ENCODE measurements at places on chromosomes 6 and 20. TPM values are rescaled to one million over a fixed set of nuclear protein-coding genes. Genes with fewer than 3 reads are reported as not detected.

DNA sequence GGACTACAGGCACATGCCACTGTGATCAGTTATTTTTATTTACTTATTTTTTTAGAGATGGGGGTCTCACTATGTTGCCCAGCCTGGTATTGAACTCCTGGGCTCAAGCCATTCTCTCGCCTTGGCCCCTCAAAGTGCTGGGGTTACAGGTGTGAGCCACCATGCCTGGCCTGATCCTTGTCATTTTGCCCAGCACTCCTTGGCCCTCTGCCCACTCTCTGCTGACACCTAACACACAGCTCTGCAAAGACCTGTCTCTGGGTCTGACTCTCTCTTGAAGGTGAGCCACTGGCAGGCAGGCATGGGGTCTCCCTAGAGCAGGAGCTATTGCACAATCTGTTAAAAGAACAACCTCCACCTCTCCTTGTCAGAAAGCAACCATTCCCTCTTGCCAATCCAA lies 155.6 kb downstream of the ZFP64 start:
- H3K27me3 ChIP-seq = no peaks in the 10 kb centered on the region
- no peaks in the 10 kb centered on the region for H3K36me3 ChIP-seq
- no peak overlapping the region for H3K4me3 ChIP-seq

DNA sequence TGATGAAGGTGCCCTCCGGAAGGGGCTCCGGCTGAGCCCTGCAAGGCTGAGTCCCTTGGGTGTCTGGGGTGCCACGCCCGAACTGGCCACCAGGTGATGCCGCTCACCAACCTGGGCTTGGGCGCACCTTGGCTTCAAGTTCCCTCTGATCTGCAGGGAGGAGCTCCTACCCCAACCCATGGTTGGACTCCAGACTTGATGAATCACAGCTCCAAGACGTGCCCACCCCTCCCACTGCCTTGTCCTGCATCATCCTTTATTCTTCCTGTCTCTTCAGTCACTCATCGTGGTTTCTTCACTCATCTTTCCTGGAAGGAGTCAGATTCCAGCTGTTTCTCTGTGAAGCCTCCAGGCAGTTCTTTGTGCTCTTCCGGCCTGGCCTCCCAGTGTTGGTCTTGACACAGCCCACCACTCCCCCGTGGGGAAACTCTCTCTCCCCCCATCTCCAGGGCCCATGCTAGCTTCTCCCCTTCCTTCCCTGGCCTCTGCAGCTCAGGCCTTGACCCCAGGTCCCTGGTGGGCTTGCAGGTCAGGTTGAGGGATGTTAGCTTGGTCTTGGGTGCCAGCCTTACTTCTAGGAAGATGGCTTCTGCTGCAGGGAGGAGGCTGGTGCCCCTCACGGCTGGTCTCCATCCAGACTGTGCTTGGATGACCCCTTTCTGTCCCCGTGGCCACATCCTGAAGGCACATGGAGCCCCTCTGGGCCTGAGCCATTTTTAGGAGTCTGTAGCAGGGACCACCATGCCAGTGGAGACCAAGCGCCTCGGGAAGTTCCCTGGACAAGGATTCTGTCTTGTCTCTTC lies 2.6 kb upstream of the ZBP1 start:
- H3K27ac ChIP-seq = no peak overlapping the region
- DNase-seq = peak; percentile 85
- no peak overlapping the region for H3K4me3 ChIP-seq
- H3K4me1 ChIP-seq = no peaks in the 10 kb centered on the region
- peaks cover 18% of the 10 kb centered on the region for H3K27me3 ChIP-seq

- H3K4me1 ChIP-seq = no peaks in the 10 kb centered on the region
- no peak overlapping the region for H3K27ac ChIP-seq
- peaks cover 8% of the 10 kb centered on the region for H3K27me3 ChIP-seq
- no peak overlapping the region for H3K4me3 ChIP-seq
- no peak for DNase-seq
These were observed 13.9 kb downstream of the DEFB123 start for GRCh38 chr20:31454361-31454760.

DNA sequence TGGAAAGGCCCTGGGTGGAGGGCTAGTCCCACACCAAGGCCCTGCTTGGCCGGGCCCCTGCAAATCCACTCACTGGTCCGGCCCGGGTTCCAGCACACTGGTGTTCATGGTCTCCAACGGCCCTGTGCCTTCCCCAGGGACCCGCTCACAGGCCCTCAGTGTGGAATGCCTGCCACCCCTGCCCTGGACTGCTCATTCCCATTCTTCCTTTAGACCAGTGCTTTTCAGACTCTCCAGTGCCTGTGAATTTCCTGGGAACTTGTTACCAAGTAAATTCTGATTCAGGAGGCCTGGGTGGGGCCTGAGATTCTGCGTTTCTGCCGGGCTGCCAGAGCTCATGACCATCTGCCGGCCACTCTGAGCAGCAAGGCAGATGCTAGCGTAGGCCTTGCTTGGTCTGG lies 5.7 kb upstream of the PXDC1 start:
- H3K4me1 ChIP-seq = peaks cover 63% of the 10 kb centered on the region
- H3K27me3 ChIP-seq = no peaks in the 10 kb centered on the region
- no peak for DNase-seq
- peak overlapping the region; percentile 78 for H3K27ac ChIP-seq
- no peaks in the 10 kb centered on the region for H3K36me3 ChIP-seq

GRCh38 chr20:39654171-39654570 lies 692.0 kb downstream of the DHX35 start:
- no peak overlapping the region for H3K4me3 ChIP-seq
- no peaks in the 10 kb centered on the region for H3K27me3 ChIP-seq
- H3K36me3 ChIP-seq = no peaks in the 10 kb centered on the region
- no peak for DNase-seq
- H3K4me1 ChIP-seq = peaks cover 16% of the 10 kb centered on the region

DNA sequence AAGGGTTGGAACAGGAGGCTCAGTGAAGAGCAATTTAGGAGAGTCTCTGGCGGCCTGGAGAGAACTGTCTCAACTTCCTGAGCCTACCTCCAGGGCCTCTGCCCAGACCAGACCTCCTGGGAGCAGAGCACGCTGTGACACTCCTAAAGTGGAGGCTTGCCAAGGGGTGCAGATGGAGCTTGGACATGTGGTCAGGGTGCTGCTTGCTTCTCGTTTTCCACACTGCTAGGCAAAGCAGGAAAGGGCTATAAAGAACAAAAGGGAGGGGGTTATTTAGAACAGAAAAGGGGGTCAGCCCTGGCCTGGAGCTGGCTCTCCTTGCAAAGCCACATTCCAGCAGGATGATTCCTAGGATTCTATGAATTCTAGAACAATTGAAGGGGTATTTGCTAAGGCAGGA lies 145.7 kb upstream of the GGTLC1 start:
- H3K36me3 ChIP-seq = no peaks in the 10 kb centered on the region
- no peak overlapping the region for H3K27ac ChIP-seq
- H3K4me3 ChIP-seq = no peak overlapping the region

DNA sequence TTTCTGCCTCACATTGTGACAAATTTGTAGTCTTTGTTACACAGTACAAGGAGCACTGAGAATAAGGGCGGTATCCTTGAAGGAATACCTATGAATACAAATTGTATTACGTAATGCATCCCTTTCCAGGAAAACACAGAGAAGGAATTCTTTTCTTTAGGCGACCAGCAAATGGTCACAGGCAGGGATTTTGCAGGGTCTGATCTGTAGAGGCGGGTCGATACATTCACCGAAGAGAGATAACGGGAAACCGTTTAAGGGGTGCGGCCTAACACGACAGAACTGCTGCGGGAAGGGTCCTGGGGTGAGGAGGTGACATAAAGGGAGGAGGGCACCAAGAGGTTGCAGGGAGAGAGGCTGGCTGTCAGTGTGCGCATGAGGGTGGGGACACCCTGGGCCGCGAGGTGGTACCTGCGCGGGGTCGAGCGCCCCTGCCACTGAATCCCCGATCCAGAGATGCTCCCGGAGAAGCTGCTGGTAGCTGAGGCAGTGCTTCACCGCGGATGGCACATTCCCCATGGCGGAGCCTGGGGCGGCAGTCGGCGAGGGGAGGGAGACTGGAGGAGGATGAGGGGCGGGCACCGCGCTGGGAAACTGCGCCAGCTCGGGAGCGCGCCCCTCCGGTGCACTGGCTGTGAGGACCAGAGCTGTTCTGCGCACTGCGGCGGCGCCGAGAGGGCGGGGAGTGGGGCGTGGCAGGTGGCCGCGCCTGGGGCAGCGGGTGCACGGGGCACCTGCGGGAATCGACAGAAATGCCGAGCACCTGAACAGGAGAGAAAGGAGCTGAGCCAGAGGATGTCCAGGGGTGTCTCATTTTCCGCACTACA lies at the start of gene HMGCLL1:
TSS of gene HMGCLL1 (minus strand) at position 656 of the 827 bp plus-strand sequence. CDS start at position 519, 137 bp downstream.
- DNase-seq = peak; percentile 84
- no peaks in the 10 kb centered on the region for H3K36me3 ChIP-seq
- peaks cover 10% of the 10 kb centered on the region for H3K4me1 ChIP-seq
- peak within 1 kb of the TSS; percentile 69 for H3K4me3 ChIP-seq
- H3K27me3 ChIP-seq = peaks cover 18% of the 10 kb centered on the region
- no peak within 1 kb of the TSS for H3K27ac ChIP-seq

GRCh38 chr6:5466281-5467136 lies 205.2 kb downstream of the FARS2 start:
- peaks cover 36% of the 10 kb centered on the region for H3K4me1 ChIP-seq
- H3K36me3 ChIP-seq = peaks cover 2% of the 10 kb centered on the region
- DNase-seq = no peak
- no peak overlapping the region for H3K27ac ChIP-seq
- H3K27me3 ChIP-seq = no peaks in the 10 kb centered on the region

DNA sequence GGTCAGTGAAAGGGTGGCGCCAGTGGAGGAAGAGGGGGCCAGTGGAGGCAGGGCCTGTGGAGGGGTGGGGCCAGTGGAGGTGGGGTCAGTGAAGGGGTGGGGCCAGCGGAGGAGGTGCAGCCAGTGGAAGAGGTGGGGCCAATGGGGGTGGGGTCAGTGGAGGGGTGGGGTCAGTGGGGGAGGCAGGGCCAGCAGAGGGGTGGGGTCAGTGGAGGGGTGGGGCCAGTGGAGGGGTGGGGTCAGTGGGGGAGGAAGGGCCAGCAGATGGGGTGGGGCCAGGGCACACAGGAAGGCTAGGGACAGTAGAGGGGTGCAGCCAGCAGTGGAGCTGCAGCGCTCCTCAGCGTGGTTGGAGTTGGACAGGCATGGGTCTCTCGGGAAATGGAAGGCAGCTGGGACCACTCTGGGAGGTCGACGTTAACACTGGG lies 18.7 kb downstream of the ADRM1 start:
- H3K27ac ChIP-seq = no peak overlapping the region
- H3K36me3 ChIP-seq = peaks cover 16% of the 10 kb centered on the region
- no peaks in the 10 kb centered on the region for H3K27me3 ChIP-seq
- no peaks in the 10 kb centered on the region for H3K4me1 ChIP-seq
- no peak overlapping the region for H3K4me3 ChIP-seq

DNA sequence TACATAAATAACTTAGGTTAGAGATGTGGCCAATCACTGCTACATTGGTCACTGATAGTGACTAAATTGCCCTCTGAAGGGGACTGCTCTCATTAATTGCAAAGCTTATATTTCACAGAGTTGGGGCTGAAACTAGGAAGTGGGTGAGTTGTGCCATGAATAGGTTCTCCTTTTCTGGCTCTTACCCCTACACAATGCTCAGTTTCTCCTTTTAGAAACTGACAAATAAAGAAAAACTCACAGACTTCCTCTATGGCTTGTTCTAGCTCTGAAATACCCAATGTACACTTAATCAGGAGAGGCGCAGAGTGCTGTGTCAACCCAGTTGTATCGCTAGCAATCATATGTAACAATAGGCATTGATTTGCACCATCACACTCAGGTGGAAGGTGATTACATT lies 41.2 kb upstream of the PROKR2 start:
- H3K4me3 ChIP-seq = no peak overlapping the region
- no peaks in the 10 kb centered on the region for H3K36me3 ChIP-seq
- peaks cover 4% of the 10 kb centered on the region for H3K4me1 ChIP-seq
- H3K27me3 ChIP-seq = no peaks in the 10 kb centered on the region

- no peaks in the 10 kb centered on the region for H3K27me3 ChIP-seq
- no peak overlapping the region for H3K4me3 ChIP-seq
- DNase-seq = no peak
- H3K36me3 ChIP-seq = peaks cover 27% of the 10 kb centered on the region
These were observed 46.0 kb downstream of the CAP2 start for GRCh38 chr6:17439243-17439993.

DNA sequence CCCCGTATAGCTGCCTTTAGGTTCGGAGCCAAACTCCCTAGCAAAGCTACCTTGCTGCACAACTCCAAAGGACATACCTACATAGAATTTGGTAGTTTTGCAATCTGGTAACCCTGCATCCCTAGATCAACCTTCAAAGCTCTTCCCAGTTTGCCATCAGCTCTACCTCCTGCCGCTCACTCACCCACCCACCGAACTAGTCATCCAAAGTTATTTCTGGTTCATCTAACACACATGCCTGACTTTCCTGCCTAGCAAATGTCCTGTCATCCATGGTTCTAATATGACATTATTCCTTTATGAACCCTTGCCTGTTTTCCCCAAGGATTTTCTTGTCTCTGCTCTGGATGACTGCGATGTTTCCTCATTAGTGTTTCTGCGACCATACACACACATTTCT lies 21.6 kb downstream of the SPAG4 start:
- H3K36me3 ChIP-seq = peaks cover 4% of the 10 kb centered on the region
- H3K4me1 ChIP-seq = peaks cover 11% of the 10 kb centered on the region
- no peak for DNase-seq
- no peak overlapping the region for H3K27ac ChIP-seq

DNA sequence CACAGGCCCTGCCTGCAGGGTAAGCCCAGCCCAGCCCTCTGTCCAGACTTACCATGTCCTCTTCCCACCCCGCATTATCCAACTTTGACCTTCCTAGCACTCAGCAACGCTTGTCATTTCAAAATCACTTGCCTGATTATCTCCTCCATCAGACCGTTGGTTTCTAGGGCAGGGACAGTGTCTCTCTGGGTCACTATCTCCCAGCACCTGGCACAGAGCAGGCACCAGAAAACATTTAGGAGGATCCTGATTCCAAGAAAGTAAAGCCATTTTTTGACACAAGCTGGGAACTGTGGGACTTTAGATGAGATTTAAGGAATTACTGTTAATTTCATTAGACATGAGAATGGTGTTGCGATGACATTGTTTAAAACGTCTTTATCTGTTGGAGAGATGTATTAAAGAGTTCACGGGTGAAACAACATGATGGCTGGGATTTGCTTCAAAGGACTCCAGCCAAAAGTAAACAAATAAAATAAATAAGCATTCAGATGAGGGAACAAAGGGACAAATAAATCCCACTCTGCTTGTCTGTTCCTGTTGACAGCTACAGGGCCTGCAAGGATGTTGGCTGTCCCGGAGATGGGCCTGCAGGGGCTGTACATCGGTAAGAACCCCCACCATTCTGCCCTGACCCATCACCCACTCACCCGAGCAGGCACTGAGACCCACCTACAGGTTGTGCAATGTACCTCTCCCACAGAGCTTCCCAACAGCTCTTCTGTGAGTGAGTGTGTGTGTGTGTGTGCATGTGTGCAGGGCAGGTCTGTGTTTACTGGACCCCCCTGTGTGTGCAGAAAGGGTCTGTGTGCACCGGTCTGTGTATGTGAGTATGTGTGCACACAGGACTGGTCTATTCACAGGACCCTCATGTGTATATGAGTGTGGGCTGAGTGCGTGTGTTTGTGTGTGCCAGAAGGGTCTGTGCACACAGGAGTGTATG lies 5.9 kb downstream of the HSPA12B start:
- H3K4me1 ChIP-seq = peaks cover 2% of the 10 kb centered on the region
- no peak overlapping the region for H3K4me3 ChIP-seq
- H3K36me3 ChIP-seq = no peaks in the 10 kb centered on the region
- H3K27me3 ChIP-seq = peaks cover 6% of the 10 kb centered on the region

CD40 gene
- total RNA-seq = 1.6 TPM

BPI gene
- 7.7 TPM for total RNA-seq

XKR7 gene
- not detected for total RNA-seq

Measured in osteocyte (in vitro differentiated cells).